ENCODE measurements at places on chromosomes 16 and 17.

GRCh38 chr16:79379095-79379494, 221.4 kb downstream of the MAF start:
- no peak for DNase-seq

- no peak for DNase-seq
These were observed 7.8 kb upstream of the ADGRG1 start for GRCh38 chr16:57620335-57621231.

- DNase-seq, result peak; percentile 79
These were observed 5.0 kb downstream of the CORO6 start for GRCh38 chr17:29617481-29618271.

GRCh38 chr17:37177254-37177870, 198.4 kb upstream of the C17orf78 start:
- no peak for DNase-seq

GRCh38 chr16:55264949-55265348, 59.1 kb upstream of the IRX6 start:
- DNase-seq, result no peak

- DNase-seq, result no peak
These were observed 45.8 kb downstream of the LCMT1 start for GRCh38 chr16:25157271-25157875.

- DNase-seq, result no peak
These were observed 6.2 kb downstream of the SP2 start for GRCh38 chr17:47902039-47902744.

GRCh38 chr17:980406-981291, 1.1 kb upstream of the NXN start:
- DNase-seq, result peak; percentile 45

GRCh38 chr17:6567528-6568183, 11.3 kb upstream of the PITPNM3 start:
- DNase-seq, result no peak

- no peak for DNase-seq
These were observed 41.5 kb upstream of the CDH5 start for GRCh38 chr16:66324815-66325515.

GRCh38 chr17:17751489-17752088, 70.3 kb downstream of the RAI1 start:
- DNase-seq, result no peak

- DNase-seq, result no peak
These were observed 64.6 kb downstream of the CDK5R1 start for GRCh38 chr17:32551186-32551955.

GRCh38 chr16:10138881-10139280, 43.3 kb downstream of the GRIN2A start:
- DNase-seq, result no peak

DNA sequence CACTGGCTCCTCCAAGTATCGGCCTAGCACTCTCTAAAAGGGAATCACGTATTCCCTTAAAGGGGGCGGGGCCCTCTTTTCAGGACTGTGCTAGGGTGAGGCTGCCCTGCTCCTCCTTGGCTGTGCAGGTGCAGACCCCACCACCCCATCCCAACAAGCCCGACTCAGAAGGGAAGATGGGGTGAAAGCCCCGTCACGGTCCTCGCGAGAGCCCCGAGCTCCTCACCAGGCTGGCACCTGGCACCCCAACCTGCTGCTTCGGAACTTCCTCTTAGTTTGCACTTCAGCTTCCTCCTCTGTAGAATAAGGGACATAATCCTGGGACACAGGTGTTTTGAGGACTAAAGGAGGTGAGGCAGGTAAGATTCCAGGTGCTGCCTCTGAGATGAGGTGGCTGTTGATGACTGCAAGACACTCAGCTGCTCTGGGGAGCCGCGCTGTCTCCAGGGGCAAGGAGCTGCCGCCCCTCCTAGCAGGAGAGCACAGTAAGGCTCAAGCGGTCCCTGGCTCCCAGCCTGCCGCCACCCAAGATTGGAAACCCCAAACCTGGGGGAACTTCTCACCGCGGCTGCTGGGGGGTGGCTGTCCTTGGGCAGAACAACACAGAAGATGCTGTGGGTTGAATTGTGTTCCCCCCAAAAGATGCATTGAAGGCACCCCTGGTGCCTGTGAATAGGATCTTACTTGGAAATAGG, 88.8 kb downstream of the MGAT5B start:
- no peak for DNase-seq

DNA sequence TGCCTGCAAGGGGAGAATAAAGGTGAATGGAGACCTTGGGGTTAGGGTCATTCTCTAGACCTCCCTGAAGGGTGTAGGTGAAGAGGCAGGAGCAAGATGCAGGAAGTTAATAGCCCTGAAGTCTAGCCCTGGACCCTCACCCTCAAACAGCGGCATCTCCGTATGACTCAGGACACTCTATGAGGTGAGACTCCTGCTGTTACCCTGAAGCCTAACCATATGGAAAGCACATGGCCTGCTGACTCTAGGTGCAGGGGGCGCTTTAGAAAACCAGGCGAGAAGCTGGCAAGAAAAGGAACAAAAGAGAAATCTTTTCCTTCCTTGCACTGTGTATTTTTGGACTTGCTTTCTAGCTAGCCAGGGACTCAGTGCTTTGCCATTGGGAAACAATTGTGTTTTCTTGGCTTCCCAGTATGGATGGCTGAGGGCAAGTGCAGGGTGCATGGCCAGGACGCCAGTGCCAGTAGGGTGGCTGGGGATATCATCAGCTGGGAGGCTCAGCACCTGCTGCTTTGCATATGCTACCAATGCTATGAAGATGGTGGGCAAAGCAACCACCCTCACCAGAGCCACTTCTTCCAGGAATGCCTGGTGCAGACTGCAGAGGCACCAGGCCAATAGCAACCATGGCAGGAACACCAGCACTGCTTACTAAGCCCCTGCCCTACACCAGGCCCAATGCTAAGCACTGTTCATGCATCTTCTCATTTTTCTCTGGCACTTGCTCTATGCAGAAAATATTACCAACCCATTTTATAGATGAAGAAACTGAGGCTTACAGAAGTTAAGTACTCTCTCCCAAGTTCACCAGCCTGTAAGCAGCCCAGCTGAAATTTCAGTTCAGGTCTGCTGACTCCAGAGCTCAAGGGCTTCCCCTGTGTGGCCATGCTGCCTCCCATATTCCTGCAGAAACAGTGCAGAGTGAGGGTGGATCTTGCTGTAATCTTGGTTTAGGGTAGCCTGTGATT, 425.1 kb downstream of the SLC39A11 start:
- no peak for DNase-seq

DNA sequence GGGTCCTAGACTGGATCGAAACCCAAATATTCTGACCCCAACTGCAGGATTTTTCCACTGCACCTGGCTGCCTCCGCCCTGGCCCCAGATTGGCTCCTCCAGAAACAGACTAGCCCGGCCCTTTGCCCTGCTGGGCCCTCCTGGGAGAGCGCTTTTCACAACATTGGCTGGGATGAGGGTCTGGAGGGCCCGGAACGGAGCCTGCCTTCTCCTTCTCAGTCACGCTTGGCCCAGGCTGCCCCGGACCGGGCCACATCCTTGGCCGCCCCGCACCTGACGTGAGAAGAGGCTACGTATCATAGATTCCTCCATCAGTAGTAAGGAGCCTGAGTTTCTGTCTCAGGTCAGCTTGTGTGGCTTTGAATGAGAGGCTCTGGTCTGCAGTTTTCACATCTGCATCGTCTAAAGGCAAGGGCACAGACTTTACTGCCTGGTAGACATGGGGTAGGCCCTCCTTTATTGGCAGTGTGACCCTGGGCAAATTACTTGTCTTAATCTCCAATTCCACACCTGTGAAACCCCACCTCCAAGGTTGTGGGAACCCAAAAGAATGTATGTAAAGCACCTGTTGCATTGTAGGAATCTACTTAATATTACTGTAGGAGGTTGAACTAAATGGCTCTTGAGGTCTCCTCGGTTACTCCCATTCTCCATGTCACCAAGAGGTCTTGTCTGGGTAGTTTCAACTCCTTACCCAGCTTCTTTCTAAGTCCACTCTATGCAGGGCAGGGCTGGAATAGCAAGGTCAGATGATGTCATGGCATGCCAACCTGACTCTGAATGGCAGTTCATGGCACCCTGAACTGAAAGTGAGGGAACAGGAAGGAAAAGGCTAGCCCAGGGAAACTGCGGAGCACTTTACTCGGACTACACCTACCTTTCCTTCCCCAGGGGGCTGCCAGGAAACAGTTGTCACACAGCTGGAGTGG, 661 bp downstream of the LRRC3C start:
- no peak for DNase-seq

DNA sequence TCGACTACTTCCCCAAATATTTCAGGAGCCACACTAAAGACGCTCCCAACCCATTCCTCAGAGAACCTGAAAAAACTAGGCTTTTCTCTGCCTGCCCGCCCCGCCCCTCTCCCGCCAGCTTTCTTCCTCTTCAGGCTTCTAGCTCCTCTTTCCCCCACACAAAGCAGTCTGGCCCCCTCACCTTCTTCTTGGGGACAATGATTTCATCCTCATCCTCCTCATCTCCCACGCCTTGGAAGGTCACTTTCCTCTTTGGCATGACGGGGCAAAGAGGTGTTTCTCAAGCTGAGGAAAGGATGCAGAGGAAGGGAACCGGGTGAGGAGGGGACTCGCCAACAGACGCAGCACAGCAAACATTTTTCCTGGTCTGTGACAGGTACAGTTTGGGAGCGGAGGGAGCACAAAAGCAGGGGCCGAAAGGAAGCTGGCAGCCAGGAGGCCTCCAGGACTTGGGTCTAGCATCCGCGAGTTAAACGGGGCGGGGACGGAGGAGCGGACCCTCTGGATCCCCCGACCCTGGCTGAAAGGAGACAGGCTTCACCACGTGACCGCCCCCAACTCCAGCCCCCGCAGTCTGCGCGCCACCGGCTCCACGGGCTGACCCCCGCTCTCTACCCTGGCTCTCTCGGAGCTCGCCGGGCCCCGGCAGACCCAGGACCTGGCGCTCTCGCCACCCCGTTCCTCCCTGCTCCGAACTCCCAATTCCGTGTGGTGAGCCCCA, 525 bp downstream of the CD2BP2 start:
- DNase-seq, result no peak

DNA sequence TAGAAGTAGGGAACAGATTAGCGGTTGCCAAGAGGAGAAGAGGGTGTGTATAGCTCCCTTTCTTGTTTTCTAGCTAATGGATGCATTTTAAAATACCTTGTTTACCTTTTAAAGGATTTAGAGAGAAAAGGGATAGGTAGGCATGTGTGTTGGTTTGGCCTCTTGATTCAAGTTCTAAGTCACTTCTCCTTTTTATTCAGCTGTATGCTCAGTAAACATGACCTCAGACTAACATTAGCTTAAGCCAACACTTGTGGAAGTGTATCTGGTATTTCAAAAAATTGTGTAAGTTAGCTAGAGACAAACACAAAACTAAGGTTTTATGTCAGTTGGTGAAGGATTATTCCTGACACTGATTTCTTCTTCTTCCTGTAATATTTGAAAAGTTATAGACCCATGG, 204.1 kb upstream of the NOG start:
- DNase-seq, result no peak

GRCh38 chr17:66727634-66728570, 107.0 kb upstream of the CACNG5 start:
- peak; percentile 8 for DNase-seq

- no peak for DNase-seq
These were observed 378.3 kb downstream of the CDH13 start for GRCh38 chr16:83004868-83005652.

- no peak for DNase-seq
These were observed 19.1 kb downstream of the NPTX1 start for GRCh38 chr17:80457236-80457856.

- DNase-seq, result no peak
These were observed 158.3 kb upstream of the WSCD1 start for GRCh38 chr17:5911919-5912318.

GRCh38 chr17:64218066-64218465, 45.0 kb downstream of the TEX2 start:
- DNase-seq, result peak; percentile 3

GRCh38 chr16:67666559-67667452, at the start of the genes C16orf86 and ENKD1:
Gene C16orf86, plus strand, starts transcription at chr16:67666814. Its CDS starts 157 bp downstream, at chr16:67666971.
Gene ENKD1, minus strand, starts transcription at chr16:67666750. Its CDS starts 308 bp downstream, at chr16:67666442.
- peak; percentile 63 for DNase-seq

- no peak for DNase-seq
These were observed 9.9 kb downstream of the SLC5A10 start for GRCh38 chr17:18961634-18962493.

DNA sequence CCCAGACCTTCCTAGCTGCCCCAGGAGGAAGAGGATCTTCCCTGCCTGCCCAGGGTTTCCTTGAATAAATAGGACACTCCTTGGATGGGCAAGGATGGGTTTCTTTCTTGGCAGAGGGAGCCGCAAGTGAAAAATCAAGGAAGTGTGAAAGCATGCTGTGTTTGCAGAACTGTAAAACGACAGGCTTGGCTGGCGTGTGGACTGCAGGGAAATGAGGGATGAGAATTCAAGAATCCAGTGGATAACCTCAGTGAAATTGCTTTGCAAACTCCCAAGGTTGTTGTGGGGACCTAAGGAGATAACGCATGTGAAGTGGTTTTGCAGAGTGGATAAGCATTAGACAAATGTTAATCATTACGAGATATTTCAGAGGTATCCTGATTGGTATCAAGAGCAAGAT, 20.4 kb downstream of the GPR139 start:
- DNase-seq, result no peak

GRCh38 chr16:8950580-8951077, 13.1 kb downstream of the USP7 start:
- no peak for DNase-seq

- DNase-seq, result no peak
These were observed 16.1 kb upstream of the KCNJ12 start for GRCh38 chr17:21360048-21360447.

DNA sequence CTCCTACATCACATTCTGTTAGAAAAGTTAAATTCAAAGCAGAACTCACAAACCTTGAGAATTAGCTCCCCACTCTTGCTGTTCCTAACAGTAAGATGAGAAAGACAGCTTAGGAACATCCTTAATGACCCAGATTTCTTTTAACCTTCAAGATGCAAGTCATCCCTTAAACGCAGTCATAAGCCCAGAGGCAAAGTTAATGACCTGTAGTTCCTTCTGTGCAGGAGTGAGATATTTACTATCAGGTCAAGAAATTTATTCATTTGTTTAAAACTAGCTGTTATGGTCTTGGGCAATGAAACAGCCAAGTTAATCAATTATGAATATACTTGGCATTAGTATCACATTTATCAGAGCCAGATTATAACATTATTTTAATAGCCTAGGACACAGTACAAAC, 37.1 kb downstream of the NXPH3 start:
- no peak for DNase-seq

DNA sequence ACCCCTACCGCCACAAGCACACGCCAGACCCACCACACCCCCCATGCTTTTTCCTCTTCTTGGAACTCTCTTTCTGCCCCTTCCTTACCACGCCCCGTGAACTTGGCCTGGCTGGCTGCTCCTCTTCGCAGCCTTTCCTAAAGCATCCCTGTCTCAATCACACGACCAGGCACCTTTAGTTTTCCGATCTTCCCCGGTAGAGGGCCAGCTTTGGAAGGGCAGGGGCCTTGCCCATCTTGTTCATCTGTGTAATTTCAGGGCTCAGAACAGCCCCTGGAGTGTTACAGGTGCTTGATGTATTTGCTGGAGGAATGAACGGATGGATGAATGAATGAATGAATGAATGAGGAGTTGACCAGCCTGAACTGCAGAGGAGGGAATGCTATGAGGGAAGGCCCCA, 3.7 kb downstream of the SPPL2C start:
- no peak for DNase-seq

Measured in stimulated activated CD4-positive, alpha-beta T cell treated with anti-CD3 and anti-CD28 coated beads, Interleukin-1b, Interleukin-23, amount 100 ng/mL, for 1 hour (primary cell).